Esophagus squamous epithelium (tissue), 5 donors: ENCODE measurements at places on chromosomes 4 and X. TPM values are rescaled to one million over a fixed set of nuclear protein-coding genes. Genes with fewer than 3 reads are reported as not detected.

The HS3ST1 gene
- total RNA-seq = 27.0 TPM

The CPLX1 gene
- not detected for total RNA-seq

The ARL9 gene
- total RNA-seq = not detected

The RADX gene
- 2.1 TPM for total RNA-seq

The TMPRSS11A gene
- 107 TPM for total RNA-seq

The UGT2B7 gene
- total RNA-seq = not detected

The UGT2B11 gene
- total RNA-seq = not detected

The ITIH6 gene
- total RNA-seq = not detected

GRCh38 chr4:163976588-163976987, 482.1 kb downstream of the TMA16 start:
- no peaks in the 10 kb centered on the region for H3K36me3 ChIP-seq
- H3K27me3 ChIP-seq = no peaks in the 10 kb centered on the region
- H3K4me3 ChIP-seq = no peak overlapping the region
- H3K27ac ChIP-seq = no peak overlapping the region

DNA sequence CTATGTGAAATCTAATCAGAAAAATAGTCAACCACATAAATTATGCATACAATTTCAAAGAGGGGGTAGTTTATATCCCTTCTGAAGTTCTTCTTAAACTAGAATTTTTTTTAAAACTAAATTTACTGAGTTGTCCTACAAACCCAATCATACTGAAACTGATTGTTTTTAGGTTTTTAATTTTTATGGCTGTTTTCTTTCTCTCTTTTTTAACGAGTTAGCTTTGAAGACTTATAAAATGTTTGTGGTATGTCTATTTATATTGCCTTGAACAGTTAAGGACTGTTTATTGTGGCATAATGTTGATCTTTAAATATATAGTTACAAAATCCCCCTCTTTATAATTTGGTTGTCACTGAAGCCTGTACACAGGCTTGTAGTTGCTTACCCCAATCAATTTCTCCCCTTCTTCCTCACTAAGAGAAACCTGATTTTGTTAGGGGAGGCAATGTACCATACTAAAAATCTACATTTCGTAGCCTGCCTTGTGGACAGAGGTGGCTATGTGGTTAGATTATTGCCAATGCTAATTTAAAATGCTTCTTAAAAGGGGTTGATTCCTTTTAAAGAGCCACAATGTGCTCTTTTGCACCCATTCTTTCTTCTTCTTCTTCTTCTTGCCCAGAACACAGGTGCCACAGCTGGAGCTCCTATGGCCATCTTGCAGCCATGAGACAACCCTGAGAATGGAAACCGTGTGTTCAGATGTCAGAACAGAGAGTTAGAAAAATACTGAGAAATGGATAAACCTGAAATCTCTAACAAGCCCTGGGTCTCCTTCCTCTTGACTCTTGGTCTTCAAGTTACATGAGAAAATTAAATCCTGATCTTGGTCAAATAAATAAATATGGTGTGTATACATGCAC, 102.7 kb upstream of the ZNF827 start:
- no peaks in the 10 kb centered on the region for H3K36me3 ChIP-seq
- H3K27me3 ChIP-seq = no peaks in the 10 kb centered on the region
- H3K4me1 ChIP-seq = no peaks in the 10 kb centered on the region
- H3K27ac ChIP-seq = no peak overlapping the region

- peak overlapping the region; percentile 74 for H3K4me3 ChIP-seq
- H3K27me3 ChIP-seq = peaks cover 24% of the 10 kb centered on the region
- no peak for DNase-seq
- no peaks in the 10 kb centered on the region for H3K36me3 ChIP-seq
- peaks cover 39% of the 10 kb centered on the region for H3K4me1 ChIP-seq
Observed at GRCh38 chr4:71186566-71187403, 152.0 kb upstream of the SLC4A4 start.

- H3K4me1 ChIP-seq = no peaks in the 10 kb centered on the region
- H3K4me3 ChIP-seq = no peak overlapping the region
- no peaks in the 10 kb centered on the region for H3K36me3 ChIP-seq
Observed at GRCh38 chrX:103477496-103477895, 41.8 kb downstream of the RAB40A start.

DNA sequence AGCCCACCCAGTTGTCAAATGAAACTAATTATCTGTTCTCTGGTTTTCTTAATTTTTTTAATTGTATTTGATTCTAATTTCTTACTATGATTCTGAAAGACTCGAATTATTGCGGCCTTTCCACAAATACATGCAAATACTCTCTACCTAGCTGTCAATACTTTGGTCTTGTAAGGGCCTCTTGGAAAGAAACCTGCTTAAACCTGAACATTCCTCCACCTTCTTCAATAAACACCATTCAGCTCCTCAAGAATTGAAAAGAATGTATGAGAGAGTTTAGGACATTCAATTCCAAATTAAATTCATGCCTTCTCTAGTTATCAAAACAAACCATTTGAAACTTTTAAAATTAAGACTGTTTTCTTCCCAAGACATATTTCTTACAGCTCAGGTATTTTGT, 385.9 kb upstream of the NOCT start:
- H3K27me3 ChIP-seq = no peaks in the 10 kb centered on the region
- no peak for DNase-seq
- H3K27ac ChIP-seq = no peak overlapping the region
- no peak overlapping the region for H3K4me3 ChIP-seq
- peaks cover 10% of the 10 kb centered on the region for H3K4me1 ChIP-seq

DNA sequence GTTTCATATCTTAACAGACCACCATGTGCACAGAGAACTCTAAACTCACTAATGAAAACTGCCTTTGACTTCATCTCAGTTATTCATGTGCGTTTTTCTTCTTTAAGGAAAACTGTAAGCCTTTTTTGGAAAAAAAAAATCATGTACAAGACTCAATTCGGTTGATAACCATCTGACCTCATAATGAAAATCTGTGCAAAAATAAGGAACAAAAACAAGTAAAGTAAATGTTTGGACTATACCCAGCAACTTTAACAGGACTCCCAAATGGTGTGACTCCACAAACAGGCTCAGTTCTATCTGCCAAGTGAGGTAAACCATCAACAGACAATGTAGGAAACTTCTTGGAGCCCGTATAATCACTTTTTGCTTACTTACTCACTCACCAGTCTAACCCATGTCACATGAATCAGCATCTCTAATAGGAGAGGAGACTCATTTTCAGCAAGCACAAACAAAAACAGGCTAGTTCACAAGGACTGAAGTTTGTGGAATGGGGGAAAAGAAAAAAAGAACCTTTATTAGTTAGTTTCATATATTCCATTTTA, 9.3 kb downstream of the APOO start:
- no peaks in the 10 kb centered on the region for H3K36me3 ChIP-seq
- H3K4me3 ChIP-seq = no peak overlapping the region
- no peaks in the 10 kb centered on the region for H3K27me3 ChIP-seq
- DNase-seq = no peak
- H3K27ac ChIP-seq = no peak overlapping the region
- peaks cover 4% of the 10 kb centered on the region for H3K4me1 ChIP-seq

DNA sequence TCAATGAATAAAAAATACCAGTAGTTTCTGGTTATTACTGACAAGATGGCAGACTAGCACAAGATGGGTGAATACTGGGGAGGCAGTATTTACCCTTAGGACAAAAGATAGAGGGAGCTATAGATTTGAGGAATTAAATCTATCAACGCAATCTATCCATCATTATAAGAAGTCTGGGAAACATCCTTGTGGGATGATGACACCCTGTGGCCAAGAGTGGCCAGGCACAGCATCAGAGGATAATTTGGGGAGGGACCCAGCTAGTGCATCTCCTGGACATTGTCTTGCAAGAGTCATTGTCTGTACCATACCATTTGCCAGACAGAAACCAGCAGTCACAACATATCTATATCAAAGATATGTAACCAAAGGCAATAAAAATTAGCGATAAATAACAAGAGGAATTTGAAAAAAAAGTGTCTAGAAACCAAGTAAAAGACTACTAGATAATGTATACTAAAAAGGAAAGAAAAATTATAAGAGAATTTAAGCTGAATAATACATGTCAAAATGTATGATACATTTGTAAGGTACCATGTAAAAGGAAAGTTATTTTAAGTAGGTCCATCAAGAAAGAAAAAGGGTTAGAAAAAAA, 22.9 kb downstream of the KCTD8 start:
- DNase-seq = no peak
- H3K27ac ChIP-seq = no peak overlapping the region
- H3K27me3 ChIP-seq = no peaks in the 10 kb centered on the region
- H3K4me3 ChIP-seq = no peak overlapping the region

- H3K4me3 ChIP-seq = no peak overlapping the region
- no peaks in the 10 kb centered on the region for H3K36me3 ChIP-seq
- no peak for DNase-seq
- no peak overlapping the region for H3K27ac ChIP-seq
- no peaks in the 10 kb centered on the region for H3K27me3 ChIP-seq
- no peaks in the 10 kb centered on the region for H3K4me1 ChIP-seq
Observed at GRCh38 chr4:165721815-165722214, 151.2 kb upstream of the TLL1 start.

DNA sequence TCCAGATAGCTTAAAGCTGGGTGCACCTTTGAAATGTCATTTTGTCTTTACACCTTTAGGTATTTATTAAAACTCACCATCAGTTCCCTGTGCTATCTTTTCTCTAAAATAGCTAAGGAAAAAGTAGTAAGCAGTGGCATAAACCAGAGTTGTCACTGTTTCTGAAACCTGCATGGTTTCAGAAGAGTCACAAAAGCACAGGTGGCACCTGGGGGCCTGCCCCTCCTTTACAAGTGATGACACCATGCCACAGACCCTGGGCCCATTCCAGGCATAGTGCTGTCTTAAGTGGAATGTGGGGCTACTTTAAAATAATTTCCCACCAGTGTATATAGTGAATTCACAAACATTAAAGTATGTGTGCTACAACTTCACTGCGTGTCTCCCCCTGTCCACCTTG, 47.8 kb downstream of the DCUN1D4 start:
- H3K27me3 ChIP-seq = no peaks in the 10 kb centered on the region
- no peak for DNase-seq
- H3K4me3 ChIP-seq = no peak overlapping the region
- no peaks in the 10 kb centered on the region for H3K4me1 ChIP-seq

DNA sequence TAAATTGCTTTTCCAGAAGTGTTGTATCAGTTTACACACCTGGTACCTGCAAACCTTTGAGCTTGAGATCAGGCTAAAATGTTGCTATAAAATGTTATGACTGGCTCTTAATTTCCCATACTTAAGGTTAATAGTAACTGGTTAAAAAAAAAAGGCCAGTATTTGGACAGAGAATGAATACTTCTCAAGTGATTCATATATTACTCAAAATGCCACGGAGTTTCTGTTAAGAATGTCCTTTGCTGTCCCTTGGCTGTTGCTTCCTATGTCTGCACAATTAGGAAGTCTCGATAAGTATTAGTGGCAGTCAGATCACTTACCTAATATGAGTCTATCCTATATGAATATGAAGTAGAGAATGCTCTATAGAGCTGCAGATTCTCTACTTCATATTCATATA, 232.2 kb upstream of the IGFBP7 start:
- H3K4me3 ChIP-seq = no peak overlapping the region
- no peaks in the 10 kb centered on the region for H3K4me1 ChIP-seq
- no peak for DNase-seq
- H3K36me3 ChIP-seq = no peaks in the 10 kb centered on the region
